Choroid plexus epithelial cell (primary cell): ENCODE measurements at places on chromosomes 5 and 9.

DNA sequence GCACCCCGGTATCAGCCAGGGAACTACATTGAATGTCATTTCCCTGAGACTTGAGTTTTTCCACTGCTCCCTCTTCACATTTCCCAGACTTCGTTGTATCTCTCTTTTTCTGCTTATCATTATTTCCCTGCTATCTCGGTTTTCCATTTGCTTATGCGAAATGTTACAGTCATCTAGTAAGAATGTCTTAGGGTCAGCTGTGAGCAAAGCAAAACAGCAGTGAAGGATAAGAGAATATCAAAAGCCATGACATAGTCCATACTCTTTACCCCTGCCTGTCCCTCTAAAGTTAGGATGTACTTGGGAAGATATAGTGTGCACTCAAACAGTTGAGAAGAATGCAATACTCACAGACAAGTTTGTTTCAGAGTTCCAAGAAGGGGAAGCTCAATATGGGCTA lies 88.7 kb downstream of the ITGA1 start:
- DNase-seq, result peak; percentile 61

- DNase-seq, result peak; percentile 37
Observed at GRCh38 chr5:55853041-55853670, 2.0 kb downstream of the IL31RA start.

- DNase-seq, result no peak
Observed at GRCh38 chr5:84069608-84070179, 315.0 kb downstream of the EDIL3 start.

GRCh38 chr9:87656485-87656884 lies 69.4 kb upstream of the CTSL start:
- peak; percentile 79 for DNase-seq

DNA sequence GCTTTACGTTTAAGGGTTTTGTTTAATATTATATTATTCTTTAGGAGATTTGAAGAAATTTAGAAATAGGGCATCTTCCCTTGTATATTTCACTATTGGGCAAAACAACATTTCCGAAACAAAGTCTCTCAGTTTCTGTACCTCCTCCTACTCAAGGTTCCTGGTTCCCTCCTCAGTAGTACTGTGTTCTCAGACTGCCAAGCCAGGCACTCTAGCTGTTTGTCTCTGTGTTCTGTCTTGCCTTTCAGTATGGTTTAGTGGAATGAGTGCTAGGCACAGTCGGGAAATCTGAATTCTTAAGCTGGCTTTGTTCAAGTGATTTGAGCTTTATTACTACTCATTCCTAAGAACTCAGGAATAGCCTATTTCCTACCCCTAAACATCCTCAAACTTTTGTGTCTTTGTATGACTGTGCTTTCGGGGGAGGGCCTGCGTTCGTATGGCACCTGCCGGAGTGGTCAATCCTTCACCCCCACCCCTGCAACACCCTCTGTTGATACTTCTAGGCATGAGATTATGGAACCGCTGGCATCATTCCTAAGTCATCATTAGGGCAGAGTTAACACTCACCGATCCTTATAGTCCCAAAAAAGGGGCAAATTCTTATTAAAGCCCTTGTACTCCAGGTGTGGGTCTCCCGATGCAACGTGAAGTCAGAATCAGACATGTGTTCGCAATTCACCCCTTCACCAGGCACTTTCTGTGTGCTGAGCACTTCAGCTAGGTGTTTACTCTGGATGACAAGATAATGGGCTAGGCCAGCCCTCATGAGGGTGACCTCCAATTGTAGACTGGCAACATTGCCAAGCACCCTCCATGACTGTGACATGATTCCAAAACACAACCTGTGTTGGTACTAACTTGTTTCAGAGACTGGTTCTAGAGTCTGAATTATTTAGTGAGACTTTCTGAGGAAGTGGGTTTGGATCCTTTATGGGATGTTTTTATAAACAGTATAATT lies 24.5 kb downstream of the SNX18 start:
- DNase-seq, result no peak

- DNase-seq, result peak; percentile 44
Observed at GRCh38 chr5:137923856-137924255, 34.6 kb downstream of the PKD2L2 start.
